NT2/D1 (cell line): ENCODE measurements at places on chromosomes 2 and 18.

- no peak for DNase-seq
Observed at GRCh38 chr2:70675862-70676261, 92.1 kb downstream of the ADD2 start.

GRCh38 chr2:187419808-187420207 lies 28.2 kb downstream of the CALCRL start:
- DNase-seq = no peak

DNA sequence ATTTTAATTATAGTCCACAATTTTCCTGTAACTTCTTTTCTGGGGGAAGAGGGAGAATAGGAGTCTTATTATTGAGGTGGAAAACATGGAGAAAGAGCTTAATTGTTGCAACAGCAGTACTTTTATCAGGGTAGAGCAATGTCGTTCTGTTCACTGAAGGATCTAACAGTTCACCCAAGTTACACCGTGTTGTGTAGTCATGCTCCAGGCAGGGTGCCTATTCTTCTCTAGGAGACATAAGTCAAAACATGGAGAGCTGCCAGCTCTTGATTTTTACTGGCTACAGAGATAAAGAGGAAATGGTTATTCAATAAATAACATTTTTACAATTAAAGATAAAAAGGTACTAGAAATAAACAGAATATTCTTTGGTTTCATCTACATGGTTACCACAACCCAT lies 594.3 kb upstream of the NETO1 start:
- no peak for DNase-seq

GRCh38 chr18:78984941-78985784 lies 5.5 kb downstream of the SALL3 start:
- DNase-seq = no peak

GRCh38 chr18:76384114-76384790 lies 110.8 kb downstream of the ZNF516 start:
- no peak for DNase-seq

DNA sequence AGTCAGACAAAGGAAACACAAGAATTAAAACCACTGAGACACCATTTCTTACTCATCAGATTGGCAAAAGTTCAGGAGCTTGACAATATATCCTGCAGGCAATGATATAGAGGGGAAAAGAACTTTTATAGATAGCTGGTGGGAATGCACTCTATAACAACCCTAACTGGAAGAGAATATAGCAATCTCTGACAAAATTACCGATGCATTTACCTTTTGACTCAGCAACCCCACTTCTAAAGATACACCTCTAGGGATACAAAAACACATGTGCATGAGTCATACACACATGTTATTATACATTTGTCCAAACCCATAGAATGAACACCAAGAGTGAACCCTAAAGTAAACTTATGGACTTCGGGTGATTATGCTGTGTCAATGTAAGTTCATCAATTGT lies 79.4 kb upstream of the SRD5A2 start:
- no peak for DNase-seq

- no peak for DNase-seq
Observed at GRCh38 chr2:100882645-100883613, 63.0 kb downstream of the NPAS2 start.

- no peak for DNase-seq
Observed at GRCh38 chr2:38960609-38961320, 71.1 kb downstream of the ARHGEF33 start.

DNA sequence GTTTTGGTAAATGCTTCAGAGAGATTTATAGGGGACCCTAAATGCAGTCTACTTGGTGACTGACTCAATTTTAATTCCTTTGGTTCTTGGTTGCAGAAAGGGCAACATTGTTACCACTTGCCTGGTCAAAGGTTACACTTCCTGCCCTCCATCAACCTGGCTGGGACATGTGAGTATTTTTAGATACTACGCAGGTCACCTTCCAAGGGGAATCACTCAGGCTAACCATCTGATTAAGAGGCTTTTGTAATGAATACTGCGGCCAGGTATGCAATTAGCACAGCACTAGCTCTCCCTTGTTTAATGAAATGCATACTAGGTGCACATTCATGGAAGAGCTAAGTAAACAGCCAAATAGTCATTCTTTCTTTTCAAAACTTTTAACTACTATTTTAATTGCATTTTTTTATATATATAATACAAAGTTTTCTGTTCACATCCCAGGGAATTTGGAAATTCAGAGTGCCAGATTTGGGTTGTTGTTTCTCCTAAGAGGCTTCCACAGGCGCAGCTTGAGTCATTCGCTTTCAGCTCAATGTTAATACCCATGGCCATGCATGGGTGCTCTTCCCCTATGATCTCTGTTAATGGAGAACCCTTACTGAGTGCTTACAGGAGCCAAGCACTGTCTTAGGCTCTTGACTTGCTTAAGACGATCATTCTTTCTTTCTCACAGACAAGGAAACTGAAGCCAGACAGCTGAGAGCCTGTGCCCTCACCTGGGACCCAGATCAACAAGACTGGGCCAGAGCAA lies 152.2 kb downstream of the MTX2 start:
- no peak for DNase-seq

DNA sequence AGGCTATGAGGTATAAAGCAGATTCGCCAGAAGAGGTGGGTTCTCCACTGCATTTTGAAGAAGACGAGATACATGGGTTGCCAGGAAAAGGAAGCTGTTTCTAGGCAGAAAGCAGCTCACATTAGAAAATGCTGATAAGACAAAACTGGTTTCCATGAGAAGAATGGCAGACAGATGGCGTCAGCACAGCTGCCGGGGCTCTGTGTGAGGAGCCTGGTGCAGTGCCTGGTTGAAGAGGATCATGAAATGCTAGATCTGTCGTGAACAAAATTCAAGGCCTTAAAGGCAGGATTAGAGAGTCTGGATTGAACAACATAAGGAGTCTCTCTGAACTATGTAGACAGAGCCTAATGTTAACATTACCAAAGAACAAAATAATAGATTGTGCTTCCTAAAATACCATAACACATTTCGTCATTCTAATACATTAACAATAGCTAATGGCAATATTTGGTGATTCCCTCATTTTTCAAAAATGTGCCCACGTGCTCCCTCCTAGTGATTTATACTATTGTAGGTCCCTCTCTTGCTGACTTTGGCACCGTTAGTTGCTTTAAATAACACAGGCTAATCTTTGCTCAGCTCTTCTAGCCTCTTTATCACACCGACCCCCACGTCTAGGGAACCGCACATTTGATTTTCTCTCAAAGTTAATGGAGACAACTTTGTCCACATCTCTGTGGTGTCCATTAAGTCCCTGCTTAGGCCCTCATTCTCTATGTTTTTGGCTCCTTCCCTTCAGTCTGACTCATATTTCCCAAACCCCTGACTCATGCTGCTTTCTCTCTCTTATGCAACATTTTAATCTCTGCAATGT lies 38.2 kb downstream of the EFEMP1 start:
- no peak for DNase-seq

DNA sequence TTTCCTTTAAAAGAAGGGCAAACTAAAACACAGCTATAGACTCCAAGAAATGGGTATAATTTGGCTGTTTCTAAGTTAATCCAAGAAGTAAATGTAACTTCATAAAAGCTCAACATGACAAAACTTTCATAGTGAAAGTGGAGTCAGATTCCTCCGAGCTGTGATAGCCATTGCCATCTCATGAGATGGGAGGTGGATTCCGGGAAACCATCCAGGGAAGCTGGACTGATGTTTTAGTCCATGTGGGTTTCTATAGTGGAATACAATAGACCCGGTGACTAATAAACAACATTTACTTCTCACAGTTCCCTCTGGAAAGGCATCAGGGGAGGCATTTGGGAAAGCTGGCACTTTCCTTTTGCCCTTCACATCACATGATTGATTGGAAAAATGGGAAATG lies 10.0 kb upstream of the LAPTM4A start:
- no peak for DNase-seq

- DNase-seq = no peak
Observed at GRCh38 chr2:118061135-118061955, 26.9 kb upstream of the INSIG2 start.

- DNase-seq = no peak
Observed at GRCh38 chr18:48796491-48797205, 154.1 kb downstream of the SMAD7 start.

DNA sequence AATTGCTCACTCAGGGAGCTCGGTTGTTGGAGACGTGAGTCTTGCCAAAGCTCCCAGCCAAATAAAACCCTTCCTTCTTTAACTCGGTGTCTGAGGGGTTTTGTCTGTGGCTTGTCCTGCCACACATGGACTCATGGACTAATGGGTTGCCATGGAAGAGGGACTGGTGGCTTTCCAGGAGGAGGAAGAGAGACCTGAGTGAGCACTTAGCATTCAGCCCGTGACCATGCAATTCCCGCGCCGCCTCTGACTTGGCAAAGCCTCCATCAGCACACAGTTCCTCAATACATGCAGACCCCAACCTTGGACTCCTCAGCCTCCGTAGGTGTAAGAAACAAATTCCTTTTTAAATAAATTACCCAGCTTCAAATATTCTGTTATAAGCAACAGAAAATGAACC lies 57.3 kb upstream of the TMEM18 start:
- DNase-seq = no peak

GRCh38 chr18:21727702-21728101 lies 12.9 kb upstream of the MIB1 start:
- DNase-seq = no peak

DNA sequence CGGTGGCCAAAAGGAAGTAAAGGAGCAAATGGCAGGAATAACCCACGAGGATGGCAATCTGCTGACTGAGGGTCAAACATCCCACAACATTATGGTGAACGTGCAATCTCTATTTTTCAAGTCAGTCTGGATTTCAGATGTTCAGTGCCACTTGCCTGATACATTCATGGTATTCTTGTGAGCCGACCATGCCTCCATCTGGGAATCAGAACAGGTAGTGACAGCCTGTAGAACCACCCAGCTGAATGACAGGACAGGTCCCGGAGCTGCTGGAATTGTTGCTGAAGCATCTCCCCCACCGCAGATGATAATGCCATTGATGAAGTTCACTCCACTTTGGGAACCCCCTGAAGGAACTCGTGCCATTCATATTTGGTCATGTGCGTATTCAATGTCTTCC lies 123.2 kb downstream of the CAPN13 start:
- DNase-seq = no peak

GRCh38 chr2:20185176-20186022 lies 39.5 kb downstream of the SDC1 start:
- DNase-seq = no peak

DNA sequence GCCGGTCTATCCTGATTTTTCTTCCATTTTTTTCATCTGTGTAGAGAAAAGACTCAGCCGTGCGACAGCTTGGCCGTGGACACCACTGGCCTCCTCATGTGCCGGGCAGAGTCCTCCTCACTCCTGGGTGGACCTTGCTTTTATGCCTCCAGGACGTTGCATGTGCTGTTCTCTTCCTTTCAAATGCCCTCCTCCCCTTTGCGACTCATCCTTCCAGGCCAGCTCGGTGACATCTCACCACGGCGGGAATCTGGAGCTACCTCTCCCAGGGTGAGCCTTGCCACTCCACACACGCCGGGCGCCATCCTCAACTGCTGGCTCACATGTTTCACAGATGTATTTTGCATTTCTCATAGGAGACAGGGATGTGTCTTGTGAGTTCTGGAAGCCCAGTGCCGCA lies 198.5 kb upstream of the HDAC4 start:
- DNase-seq = no peak

GRCh38 chr2:187982668-187983067 lies 309.0 kb upstream of the GULP1 start:
- no peak for DNase-seq

- no peak for DNase-seq
Observed at GRCh38 chr2:127911737-127912136, 26.0 kb upstream of the AMMECR1L start.

- DNase-seq = no peak
Observed at GRCh38 chr2:235343869-235344268, 150.0 kb upstream of the AGAP1 start.

- no peak for DNase-seq
Observed at GRCh38 chr2:43057026-43057741, 169.2 kb downstream of the ZFP36L2 start.

DNA sequence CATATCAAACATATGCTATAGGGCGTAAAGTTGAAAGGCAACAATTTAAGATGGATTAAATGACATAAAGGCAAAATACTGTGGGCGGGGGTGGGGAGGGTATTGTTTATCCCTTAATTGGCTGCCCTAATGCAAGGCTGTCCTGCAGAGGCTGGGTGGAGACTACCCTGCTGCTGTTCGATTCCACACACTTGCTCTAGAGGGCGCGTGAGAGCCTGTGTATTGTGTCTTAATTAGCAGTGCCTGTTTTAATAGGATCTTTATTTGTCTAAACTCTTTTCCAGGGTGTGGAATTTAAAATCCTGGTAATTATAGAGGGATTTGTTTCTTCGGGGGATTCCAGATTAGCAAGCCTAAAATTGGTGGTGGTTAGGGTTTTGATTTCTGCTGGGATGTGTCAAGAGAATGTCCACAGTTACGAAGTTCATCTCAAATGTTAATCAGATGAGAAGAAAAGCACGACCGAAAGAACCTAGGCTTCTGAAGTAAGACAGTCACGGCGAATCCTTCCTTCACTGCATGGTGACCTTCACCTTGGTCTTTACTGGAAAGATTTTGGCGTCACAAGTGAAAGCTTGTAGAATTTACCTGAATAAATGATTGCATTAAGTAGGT lies 103.5 kb upstream of the MAP3K20 start:
- peak; percentile 33 for DNase-seq

- DNase-seq = no peak
Observed at GRCh38 chr18:54184836-54185235, 39.6 kb downstream of the MBD2 start.

DNA sequence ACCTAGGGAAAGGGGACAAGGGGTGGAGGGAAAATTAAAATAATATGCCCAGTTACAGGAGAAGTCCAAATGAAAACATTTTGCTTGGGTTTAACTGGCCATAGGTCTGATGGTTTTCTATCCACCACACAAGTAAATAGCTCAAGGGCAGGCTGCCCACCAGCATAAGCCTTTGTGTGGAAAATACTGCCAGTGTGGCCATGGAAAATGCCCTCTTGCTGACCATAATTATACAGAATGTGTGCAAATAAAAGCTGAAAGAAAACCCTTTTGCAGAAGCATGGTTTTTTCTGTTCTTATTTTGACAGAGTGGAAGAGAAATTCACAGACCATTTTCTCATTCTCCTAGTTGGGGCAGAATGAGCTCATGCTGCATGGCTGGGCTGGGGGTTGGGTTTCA lies 111.3 kb upstream of the SIX2 start:
- no peak for DNase-seq
